ENCODE measurements at places on chromosomes 13 and 19.

GRCh38 chr13:24630121-24630520 lies 50.1 kb upstream of the ATP12A start:
- DNase-seq: no peak

GRCh38 chr13:99737481-99738245 lies 233.9 kb downstream of the ZIC5 start:
- no peak for DNase-seq

DNA sequence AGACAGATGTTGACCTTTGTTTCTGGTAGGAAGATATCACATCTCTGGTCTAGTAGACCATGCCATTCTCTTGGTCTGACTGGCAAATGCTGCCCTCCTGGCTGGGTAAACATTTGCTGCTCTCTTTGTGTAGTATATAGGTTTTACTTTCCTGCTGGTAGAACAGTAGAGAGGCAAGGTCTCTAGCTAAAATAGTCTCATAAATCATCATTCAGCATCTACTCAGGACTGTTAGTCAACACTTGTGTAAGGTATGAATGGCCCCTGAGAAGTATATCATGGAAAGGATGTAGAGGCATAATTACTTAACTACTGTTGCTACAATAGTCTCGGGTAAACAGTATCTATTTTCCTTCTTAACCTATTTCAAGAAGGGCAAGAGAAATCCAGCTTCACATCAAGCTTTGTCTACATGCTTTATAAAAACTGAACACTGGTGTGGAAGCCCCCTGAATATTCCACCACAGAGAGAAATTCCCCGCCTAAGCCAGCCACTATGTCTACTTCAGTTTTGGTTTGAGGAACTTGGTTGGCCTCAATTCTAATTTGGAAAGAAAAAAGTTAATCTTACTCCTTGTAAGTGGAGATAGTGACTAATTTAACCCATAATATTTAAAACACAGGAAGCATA lies 18.4 kb upstream of the MYCBP2 start:
- DNase-seq: no peak

DNA sequence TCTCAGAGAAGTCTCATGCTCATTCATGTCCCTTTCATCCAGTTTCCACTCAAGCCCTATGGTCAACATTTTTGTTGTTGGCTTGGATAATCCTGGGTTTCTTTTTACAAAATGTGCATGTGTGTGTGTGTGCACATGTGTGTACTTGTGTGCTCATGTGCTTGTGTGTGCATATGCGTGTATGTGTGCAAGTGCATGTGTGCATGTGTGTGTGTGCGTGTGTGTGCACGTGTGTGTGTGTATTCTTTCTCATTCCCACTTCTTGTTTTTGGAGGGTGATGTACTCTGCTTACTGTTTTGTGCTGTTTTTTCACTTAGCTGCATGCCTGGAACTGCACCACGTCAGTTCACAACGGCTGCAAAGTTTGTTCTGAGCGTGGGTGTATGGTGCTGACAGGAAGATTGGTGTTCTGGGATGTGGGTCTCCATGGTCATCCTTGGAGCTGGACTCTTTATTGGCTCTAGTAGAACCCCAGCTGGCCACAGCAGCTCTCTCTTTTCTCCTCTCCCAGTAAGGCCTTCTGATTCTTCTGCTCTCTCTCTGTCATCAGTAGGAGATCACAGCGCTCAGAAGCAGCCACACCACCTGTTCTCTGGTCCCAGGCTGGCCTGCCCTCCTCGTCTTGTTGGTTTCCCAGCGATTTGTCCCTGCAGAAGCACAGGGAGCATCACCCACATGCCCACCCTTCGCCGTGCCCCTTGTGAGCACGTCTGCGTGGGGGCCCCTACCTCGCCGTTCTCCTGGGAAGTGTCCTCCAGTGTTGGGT lies 60.8 kb downstream of the SOX1 start:
- DNase-seq: no peak

GRCh38 chr19:14795078-14795721 lies 16.8 kb upstream of the ADGRE2 start:
- no peak for DNase-seq

DNA sequence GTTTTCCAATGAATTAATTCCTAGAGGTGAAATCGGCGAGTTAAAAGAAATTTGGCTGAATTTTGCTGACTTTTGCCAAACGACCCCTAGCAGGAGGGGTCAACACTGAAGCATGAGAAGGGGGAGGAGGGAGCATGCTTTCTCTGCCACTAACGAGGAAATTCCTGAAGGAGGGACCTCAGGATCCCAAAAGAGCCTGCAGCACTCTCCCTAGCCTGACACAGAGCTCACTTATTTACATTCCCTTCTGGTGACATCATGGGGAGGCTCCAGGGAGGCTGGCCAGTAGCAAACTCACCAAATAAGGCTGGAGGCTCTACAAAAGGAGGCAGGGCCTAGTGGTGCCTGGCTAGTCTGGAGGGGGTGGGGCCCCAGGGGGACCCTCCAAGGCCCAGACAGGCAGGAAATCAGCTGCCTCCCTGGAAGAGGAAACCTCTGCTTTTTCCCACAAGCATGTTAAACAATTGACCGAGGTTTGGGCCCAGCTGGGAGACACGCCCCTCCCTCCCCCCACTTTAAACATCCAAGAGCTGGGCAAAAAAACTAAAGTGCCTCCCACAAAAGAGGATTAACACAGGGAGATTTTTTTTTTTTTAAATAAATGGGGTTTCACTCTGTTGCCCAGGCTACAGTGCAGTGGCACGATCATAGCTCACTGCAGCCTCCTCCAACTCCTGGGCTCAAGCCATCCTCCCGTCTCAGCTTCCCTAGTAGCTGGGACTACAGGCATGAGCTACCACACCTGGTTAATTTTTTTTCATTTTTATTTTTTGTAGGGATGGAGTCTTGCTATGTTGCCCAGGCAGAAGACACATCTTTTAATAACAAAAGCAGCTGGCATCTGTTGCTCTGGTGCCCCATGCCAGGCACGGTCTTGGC lies 2.1 kb downstream of the DAPK3 start:
- peak; percentile 99 for DNase-seq

- no peak for DNase-seq
Observed at GRCh38 chr19:47628078-47628771, 19.3 kb downstream of the BICRA start.

- no peak for DNase-seq
Observed at GRCh38 chr13:67829641-67830040, 599.5 kb upstream of the PCDH9 start.

DNA sequence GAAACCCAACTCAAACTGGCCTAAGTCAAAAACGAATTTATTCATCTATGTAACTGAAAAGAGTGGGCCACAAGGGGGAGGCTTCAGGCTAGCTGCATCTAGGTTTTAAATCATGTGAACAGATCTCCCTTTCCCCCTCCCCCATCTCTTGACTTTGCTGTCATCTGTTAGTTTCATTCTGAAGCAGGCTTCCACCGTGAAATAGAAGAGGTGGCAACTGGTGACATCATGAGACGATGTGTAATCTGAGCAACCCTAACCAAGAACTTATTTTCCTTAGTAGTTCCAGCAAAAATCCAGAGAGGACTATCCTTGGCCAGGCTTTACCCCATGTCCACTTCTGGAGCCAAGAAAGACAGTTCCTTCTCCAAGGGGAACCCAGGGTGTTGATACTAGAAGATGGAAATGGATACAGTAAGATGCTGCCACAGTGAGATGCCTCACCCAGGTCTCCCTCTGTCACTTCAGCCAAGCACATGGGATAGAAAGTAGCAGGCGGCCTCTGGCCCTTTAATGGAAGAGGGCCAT lies 9.4 kb downstream of the SAMD4B start:
- no peak for DNase-seq

DNA sequence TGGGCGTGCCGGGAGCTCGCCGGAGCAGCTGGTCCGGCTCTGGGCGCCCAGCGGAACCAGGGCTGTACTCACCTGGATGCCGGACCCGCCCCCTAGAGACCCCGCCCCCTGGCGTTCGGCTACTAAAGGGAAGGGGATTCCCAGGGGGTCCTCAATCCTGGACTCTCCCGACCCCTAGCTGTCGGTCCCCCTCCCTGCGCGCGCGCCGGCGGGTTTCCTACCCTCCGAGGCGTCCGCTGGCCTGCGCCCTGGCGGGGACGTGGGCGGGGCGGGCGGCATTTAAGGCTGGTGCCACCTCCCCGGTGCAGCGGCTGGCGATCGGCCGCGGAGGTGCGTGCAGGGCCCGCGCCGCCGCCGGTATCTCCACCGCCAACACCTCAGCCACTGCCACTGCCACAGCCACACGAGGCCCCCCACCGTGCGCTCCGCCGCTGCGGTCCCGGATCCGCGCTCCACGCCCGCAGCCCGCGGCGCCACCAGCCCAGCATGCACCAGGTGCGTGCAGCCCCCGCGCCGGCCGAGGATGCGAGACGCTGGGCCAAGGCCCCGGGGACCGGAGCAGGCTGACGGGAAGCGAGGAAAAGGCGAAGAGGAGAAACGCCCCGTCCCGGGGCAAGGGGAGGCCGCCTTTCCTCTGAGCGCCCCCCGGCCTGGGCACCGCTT lies at the start of gene ATP12A:
Gene ATP12A, plus strand, starts transcription at position 151 of the 663 bp plus-strand sequence. Its CDS starts 336 bp downstream, at position 487.
- no peak for DNase-seq

DNA sequence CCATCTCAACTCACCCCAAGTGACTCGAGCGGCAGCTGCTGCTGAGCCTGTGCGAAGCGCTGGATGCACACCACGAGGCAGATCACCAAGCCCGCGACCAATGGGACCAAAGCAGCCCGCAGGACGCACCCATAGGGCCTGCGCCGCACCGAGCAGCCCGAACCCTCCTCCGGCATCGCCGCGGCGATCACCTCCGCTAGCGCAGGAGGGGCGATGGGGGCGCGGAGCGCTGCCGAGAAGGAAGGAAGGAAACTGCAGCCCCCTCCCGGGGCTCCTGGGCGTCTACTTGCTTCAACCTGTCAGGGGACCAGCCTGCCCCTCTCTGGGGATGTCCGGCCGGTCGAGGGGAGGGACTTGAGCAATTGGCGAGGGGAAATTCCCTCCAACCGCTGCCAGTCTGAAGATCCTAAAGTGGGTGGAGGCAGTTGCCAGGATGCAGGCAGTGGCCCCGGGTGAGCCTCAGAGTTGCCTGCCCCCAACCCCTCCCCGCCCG lies at the start of gene CD70:
Gene CD70, minus strand, starts transcription at position 324 of the 493 bp plus-strand sequence. Its CDS starts 148 bp downstream, at position 176.
- DNase-seq: no peak

DNA sequence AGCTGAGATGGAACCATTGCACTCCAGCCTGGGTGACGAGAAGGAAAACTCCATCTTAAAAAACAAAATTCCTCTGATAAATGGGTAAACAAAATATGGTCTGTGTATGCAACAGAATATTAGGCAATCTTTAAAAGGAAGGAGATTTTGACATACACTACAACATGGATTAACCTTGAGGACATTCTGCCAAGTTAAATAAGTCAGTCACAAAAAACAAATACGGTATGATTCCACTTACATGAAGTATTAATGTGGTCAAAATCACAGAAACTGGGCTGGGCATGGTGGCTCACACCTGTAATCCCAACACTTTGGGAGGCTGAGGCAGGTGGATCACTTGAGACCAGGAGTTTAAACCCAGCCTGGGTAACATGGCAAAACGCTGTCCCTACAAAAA lies 3.0 kb upstream of the ZNF444 start:
- DNase-seq: no peak

DNA sequence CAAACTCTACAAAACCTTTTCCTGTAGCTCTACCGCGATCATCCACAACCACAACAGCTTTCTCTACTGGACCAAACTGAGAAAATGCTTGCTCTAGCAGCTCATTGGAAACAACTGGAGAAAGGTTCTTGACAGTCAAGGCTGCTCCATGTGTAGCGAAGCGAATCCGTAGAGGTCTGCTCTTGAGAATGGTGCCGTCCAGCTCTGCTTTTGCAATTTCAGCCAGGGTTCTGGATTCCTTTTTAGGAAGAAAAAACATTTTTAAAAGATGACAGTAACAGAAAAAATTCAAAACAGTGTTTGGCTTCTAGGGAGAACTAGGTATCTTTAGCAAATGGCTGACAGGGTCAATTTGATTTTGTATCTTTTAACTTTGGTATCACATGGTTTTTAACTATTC lies 10.4 kb downstream of the PSPC1 start:
- peak; percentile 12 for DNase-seq

DNA sequence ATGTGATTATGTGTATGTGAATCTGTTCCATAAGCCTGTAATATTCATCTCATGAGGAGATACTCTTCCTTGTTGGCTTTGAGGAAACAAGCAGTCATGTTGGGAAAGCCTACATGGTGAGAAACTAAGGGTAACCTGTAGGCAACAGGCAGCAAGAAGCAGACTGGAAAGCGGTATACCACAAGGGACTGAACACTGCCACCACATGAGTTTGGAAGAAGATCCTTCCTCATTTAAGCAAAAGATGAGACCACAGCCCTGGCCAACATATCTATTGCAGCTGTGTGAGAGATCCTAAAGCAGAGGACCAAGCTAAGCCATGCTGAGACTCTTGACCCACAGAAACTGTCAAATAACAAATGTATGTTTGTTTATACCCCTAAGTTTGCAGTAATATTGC lies 134.8 kb downstream of the B3GLCT start:
- no peak for DNase-seq

DNA sequence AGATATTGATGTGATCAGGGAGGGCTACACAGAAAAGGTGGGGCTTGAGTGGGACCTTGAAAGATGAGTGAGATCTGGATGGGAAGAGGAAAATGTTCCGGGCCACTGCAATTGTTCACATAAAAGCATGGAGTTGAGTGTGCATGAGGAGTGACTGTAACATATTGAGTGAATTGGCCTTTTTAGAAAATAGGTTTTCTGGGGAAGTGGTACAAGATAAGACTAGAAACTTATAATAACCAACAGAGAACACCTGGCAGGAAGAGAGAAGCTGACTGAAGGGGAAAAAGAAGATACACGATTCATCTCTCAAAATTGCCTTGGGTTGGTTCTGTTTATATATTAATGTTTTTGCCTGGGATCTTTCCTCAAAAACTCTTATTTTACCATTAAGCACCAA lies 32.2 kb downstream of the SLC10A2 start:
- DNase-seq: no peak

DNA sequence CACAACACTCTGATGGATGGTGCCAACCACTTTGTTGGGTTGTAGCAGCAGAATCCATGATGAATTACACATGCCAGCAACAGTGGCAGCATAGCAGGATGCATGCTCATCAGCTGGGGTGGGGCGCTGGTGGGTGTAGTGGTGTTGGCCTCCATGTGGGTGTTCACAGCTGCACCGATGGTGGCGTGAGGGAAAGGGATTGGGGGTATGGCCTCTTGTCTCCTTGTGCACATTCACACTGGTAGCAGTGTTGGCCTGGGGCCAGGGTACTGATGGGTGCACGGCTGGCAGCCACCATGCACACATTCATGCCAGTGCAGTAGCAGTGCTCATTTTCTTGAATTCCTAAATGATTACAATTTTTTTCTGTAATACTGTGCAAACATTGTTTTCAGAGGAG lies 2748.8 kb upstream of the PCDH20 start:
- no peak for DNase-seq

GRCh38 chr19:35524181-35524837 lies 3.8 kb downstream of the SBSN start:
- no peak for DNase-seq

DNA sequence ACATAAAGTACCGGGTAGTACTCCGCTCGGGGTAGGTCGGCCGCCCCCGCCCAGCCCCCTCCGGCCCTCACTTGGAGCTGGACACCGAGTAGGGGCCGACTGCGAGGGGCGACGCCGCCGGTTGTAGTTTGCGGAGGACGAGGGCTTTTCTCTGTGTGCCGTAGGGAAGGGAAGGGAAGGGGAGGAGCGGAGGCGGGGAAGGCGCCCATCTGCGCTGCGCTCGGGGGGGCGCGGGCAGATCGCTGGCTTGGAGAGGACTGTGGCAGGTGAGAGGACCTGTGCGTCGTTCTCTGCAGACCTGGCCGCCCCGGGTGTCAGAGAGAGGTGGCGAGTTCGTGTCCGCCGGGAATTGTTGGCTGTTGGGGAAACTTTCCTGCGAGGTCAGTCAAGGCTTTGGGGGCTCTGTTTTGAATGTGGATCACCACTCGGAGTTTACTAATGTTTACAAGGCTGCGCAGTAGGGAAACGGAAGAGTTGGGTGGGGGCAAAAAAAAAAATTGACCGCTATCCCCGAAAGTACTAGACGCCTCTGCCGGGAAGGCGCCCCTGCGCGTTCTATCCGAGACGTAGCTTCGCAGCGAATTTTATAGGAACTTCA lies 1.4 kb downstream of the ING1 start:
- DNase-seq: no peak
